Activated T-cell treated with anti-CD3 and anti-CD28 coated beads, Interleukin-2, amount 50 U/mL, for 4 hours (primary cell): ENCODE measurements at places on chromosomes 3 and 15.

DNA sequence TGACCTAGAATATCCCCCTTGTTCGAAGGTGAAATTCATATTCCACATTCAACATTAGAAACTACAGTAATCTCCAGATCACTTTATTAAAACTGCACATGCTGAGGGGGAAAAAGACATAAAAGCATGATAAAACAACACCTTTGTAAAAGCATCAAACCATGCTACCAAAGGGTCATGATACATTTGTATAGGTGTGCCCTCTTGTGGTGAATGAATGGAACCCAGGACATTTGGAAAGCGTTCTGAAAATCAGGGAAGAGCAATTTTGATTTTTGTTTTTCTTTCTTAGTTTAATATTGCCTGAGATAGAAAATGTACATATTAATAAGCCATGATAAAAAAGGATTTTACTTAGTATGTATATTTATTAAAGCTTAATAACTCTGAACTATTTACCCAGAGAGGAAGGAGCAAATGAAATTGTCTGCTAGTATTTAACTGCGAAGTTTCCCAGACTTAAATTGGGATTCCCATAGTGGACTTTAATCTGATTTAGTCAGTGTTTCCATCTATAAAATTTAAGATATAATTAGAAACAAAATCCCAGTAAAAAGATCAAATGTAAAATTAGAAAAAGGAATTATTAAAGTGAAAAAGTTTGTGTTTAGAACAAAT, 105.8 kb upstream of the ARL6 start:
- DNase-seq, result no peak

DNA sequence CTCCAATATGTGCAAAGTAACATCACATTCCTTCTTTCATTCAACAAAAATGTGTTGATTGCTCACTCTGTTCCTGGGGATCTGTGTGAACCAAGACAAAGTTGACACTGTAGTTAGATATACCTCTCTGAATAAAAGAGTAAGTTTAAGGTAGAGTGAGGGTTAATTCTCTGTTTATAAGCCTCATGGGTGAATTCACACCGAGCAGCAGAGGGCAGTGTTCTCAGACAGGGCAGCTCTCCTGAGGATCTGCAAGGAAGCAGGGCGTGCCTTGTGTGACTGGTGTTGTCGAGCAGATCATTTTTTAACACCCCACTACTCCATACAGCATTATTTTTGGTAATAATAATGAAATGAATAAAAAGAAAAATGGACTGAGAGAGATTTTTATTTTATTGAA, 34.4 kb downstream of the PAQR9 start:
- DNase-seq, result no peak

DNA sequence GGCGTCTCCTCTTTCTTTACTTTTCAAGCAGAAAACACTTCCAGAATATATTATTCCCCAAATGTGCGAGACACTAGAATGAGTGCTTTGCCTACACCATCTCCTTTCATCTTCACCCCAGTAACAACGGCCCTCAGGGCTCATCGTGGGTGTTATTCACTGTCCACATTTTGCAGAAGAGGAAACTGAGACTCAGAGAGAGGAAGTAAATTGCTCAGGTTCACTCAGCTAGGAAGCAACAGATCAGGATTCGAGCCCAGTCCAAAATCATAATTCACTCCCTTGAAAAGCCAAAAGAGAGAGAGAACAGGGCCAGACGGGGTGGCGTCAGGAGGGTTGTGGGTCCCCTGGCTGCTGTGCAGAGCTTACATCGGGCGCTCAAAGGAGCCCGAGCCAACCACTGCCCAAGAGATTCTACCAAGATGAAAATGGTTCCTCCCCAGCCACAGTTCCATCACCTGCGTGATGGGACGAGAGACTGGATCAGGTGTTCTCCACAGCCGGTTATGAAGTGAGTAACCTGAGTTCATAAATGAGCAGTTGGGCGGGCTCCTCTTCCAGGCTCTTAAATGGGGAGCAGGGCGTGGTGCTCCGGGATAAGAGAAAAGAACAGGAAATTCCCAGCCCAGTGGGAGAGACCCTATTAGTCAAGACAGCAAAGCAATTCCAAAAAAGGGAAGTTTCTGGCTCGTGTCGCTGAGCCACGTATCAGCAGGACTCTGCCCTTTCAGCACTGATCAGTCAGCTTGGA, 48.6 kb upstream of the FLNB start:
- no peak for DNase-seq

DNA sequence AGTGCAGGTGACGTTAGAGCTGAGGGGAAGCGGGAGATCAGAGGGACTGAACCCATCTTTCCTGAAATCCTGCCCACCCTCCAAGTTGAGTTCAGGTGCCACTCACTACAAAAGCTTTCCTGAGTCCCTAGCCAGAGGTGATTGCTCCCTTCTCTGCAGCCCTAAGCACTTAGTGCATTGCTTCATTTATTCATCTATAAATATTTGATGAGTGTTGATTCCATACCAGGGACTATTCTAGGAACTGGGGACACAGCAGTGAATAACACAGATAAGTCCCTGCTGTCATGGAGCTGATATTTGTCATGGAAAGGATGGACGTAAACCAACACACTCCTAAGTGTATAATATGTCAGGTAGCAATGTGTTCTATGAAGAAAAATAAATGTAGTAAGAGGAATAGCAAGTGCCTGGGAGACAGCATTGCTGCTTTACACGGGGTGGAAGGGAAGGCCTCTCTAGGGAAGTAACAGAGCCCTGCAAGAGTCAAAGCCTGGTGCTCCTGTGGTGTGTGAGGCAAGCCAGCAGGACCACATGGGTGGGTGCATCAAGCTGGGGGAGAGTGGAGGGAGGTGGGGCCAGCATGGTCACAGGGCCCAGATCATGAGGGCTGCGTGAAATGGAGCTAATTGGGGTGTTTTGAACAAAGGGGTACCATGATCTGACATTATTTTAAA, 18.6 kb downstream of the ALPK3 start:
- DNase-seq, result no peak

DNA sequence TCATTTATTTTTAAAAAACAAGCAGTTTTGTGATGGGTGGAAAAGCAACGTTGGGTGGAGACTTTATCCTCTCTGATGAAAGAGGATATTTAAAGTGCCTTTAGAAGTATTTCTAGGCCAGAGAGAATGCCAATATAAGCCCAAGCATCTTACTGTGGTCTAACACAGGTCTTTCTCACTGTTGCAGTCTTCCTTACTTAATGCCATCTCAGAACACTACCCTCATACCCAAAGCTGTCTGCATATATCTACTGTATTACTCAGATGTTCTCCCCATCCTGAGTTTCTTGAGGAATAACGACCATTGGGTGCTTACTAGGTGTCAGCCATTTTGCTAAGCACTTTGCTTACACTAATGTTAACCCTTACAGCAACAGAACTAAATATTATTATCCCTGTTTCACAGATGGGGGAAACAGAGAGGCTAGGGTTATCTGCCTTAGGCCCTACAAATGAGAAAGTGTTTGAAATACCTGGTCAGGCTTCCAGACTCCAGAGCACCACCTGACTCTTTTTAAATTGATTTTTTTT, 29.8 kb upstream of the EBLN2 start:
- no peak for DNase-seq

DNA sequence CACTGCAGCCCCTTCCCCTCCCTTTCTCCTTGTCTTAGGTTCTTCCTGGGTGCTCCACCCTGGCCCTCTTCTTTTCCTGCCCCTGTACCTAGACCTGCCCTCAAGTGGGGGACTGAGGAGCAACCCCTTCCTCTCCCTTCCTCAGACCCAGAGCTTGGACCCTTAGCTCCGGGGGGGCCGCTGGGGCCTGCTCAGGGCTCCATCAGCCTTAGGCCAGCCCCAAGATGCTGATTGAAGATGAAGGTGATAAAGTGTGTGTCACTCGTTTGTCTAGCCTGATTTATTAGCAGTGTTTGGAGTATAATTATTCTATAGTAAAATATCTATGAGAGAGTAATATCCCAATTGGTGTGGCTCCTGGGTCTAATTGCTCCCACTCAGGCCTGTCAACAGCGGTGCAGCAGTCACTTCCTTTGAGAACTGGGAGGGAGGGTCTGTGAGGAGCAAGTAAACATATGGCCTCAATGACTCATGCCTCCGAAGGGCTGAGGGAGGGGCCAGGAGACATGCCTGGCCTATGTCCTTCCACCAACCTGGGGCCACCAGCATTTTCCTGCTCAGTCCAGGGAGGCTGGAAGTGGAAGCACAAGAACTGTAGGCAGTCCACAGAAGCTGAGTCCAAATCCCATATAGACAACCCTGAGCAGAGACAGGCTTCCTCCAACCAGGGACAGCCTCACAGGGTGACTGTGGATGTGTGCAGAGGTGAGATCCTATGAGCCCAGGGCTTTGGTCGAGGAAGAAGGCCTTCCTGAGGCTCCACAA, 123.2 kb downstream of the DNAJB8 start:
- no peak for DNase-seq

DNA sequence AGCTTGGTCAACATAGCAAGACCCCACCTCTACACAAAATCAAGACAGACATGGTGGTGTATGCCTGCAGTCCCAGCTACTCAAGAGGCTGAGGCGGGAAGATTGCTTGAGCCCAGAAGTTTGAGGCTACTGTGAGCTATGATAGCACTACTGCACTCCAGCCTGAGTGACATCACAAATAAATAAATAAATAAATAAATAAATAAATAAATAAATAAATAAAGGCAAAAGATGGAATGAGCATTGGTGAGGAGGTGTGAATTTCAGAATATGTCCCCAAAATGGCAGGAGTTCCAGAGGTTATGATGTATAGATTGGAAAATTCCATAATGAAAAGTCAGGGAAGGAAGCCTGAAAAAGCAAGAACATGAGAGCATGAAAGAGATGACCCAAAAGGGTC, 249.9 kb downstream of the MEX3B start:
- DNase-seq, result no peak

GRCh38 chr3:43028678-43029490, 49.8 kb downstream of the GASK1A start:
- DNase-seq, result no peak

GRCh38 chr3:116561529-116561928, 116.2 kb upstream of the LSAMP start:
- DNase-seq, result no peak

DNA sequence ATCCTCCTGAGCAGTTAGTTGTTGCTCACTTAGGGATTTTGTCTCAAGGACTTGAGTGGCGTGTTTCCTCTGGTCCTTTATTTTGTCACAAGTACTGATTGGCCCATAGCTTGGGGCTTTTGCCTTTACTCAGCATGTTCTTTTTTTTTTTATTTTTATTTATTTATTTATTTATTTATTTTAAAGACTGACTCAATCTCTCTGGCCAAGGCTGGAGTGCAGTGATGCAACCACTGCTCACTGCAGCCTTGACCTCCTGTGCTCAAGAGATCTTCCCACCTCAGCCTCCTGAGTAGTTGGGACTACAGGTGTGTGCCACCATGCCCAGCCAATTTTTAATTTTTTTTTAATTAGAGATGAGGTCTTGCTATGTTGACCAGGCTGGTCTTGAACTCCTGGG, 223.9 kb upstream of the TPM1 start:
- DNase-seq, result no peak
